ENCODE measurements at places on chromosomes 6 and 20.

DNA sequence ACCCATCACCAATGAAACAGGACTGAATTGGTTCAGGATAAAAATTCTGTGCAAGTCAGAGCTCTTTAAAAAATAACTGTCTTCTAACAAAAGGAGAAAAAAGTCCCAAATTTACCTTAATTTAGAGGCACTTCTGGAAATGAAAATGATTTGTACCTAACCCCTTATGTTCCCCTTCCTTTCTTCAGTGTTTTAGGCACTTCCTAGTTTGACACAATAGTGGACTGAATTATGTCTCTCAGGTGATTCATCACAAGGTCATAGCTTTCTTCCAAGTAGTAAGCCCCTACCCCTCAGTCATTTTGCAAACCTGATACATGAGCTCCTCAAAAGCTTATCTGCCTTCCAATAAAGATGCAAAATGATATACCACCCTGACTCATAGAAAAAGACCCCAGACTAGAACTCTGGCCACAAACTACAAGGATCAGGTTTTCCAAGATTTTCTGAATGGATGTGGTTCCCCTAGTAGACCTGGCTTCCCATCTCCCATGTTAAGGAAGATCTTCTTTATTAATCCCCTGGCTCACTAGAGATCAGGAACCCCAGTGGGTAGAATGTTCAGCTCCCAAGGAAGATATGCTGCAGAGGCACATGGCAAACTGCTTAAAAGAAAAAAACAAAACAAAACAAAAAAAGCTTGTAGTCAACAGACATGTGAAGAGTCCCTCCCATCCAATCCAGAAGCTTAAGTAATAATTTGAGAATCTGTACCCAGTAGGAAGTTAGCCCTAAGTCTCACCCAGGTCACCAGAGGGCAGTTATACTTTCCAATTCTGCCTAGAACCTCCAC lies 3.6 kb downstream of the PPP1R10 start:
- DNase-seq: no peak
- H3K36me3 ChIP-seq: peaks cover 25% of the 10 kb centered on the region
- H3K4me3 ChIP-seq: no peak overlapping the region
- no peaks in the 10 kb centered on the region for H3K27me3 ChIP-seq

DNA sequence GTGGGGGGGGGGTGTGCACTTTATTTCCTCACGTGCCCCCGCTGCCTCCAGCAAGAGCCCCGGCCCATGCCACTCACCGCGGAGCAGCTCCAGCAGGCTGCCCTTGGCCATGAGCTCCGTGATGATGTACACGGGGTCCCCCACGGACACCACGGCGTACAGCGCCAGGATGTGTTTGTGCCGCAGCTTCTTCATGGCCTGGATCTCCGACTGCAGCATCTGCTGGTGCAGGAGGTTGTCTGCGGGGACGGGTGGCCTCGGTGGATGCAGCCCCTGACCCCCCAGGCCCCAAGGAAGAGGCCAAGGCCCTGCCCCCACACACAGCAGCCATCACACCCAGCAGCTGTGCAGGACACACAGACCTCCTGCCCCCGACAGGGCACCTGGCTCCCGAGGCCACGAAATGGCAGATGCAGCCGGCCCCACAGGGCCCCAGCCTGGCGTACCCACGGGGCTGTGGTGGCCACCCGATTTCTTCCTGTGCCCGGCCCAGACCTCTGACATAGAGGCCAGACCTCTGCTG lies 4.7 kb downstream of the PTK6 start:
- no peak overlapping the region for H3K4me3 ChIP-seq
- no peaks in the 10 kb centered on the region for H3K4me1 ChIP-seq
- DNase-seq: no peak
- H3K36me3 ChIP-seq: no peaks in the 10 kb centered on the region
- no peaks in the 10 kb centered on the region for H3K27me3 ChIP-seq
- H3K27ac ChIP-seq: no peak overlapping the region

GRCh38 chr6:11734861-11735613 lies 43.6 kb downstream of the ADTRP start:
- no peak overlapping the region for H3K4me3 ChIP-seq
- H3K36me3 ChIP-seq: no peaks in the 10 kb centered on the region
- no peak for DNase-seq
- no peak overlapping the region for H3K27ac ChIP-seq

DNA sequence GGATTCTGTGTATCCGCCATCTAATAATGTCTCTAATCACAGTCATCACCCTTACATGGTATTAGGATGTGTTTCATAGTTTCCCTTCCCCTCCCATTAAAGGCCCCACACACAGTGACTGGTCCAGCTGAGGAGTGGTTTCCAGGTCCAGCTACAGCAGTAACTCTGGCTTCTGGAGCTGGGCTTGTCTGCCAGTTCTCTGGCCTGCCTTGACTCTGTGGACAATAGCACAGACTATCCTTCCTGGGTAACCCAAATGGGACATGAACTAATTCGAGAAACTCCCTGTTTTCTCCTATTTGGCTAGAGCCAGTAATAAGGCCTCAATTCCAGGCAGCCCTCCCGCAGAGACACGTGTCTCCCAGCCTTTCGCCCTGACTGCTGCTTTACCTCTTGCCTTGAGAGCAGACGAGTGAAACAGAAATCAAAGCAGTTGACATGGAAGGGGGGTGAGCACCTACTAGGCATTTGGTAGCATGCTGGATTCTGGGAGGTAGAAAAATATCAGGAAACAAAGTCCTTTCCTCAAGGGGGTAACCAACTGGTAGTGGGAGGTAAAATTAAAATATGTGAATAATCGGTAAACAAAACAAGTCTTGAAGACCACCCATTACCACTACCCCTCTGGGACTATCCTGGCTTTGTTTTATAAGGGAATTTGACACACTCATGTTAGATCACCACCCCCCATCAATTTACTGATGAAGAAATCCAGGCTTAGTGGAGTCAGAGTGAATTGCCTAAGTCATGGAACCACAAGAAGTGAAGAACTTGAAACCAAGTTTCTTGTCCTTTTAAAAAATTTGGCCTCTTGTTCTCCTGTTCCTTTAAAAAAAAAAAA lies 1.2 kb downstream of the TRAF3IP2 start:
- no peaks in the 10 kb centered on the region for H3K36me3 ChIP-seq
- H3K27ac ChIP-seq: peak overlapping the region; percentile 99
- DNase-seq: peak; percentile 94
- H3K27me3 ChIP-seq: no peaks in the 10 kb centered on the region

- H3K4me1 ChIP-seq: no peaks in the 10 kb centered on the region
- no peak overlapping the region for H3K27ac ChIP-seq
- no peak for DNase-seq
These were observed 784.9 kb downstream of the TENT5A start for GRCh38 chr6:80967609-80968008.

DNA sequence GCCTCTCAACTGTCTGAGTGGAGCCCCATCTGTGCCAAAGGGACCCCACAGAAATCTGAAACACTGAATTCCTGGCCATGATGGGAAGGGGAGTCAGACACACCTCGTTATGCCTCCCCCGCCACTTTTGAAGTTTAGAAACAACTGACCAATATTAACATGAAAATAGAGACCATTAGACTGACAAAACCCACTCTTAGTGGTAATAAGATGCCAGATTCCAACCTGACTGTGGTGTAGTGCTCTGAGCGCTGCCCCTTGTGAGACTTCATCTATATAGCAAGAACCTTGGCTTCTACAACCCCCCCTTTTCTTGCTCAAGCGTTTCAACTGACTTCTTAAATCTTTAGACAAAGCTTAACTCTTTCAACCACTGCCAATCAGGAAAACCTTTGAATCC lies 46.1 kb upstream of the UNC93A start:
- H3K27ac ChIP-seq: no peak overlapping the region
- no peaks in the 10 kb centered on the region for H3K36me3 ChIP-seq
- no peaks in the 10 kb centered on the region for H3K4me1 ChIP-seq
- no peak overlapping the region for H3K4me3 ChIP-seq
